IMR-90 (cell line): ENCODE measurements at places on chromosomes 3 and 15. TPM values are rescaled to one million over a fixed set of nuclear protein-coding genes. Genes with fewer than 3 reads are reported as not detected.

IL17RE gene
- 0.90 and 1.1 TPM in 2 replicates for total RNA-seq

GOLGA8T gene
- not detected in 2 replicates for total RNA-seq

C15orf62 gene
- total RNA-seq, result under 0.01 TPM in 1 of 2 replicates, not detected in the other

CHDH gene
- total RNA-seq, result under 0.01 and 0.28 TPM in 2 replicates

PLSCR5 gene
- not detected in 2 replicates for total RNA-seq

LPP gene
- total RNA-seq, result 111 and 130 TPM in 2 replicates

EPHA6 gene
- not detected in 2 replicates for total RNA-seq

PSTPIP1 gene
- total RNA-seq, result 0.36 and 0.56 TPM in 2 replicates

TTC14 gene
- 23.1 and 38.5 TPM in 2 replicates for total RNA-seq

IL5RA gene
- total RNA-seq, result not detected in 2 replicates

PAK6 gene
- not detected in 2 replicates for total RNA-seq

IL20RB gene
- total RNA-seq, result 0.56 and 0.72 TPM in 2 replicates

PARP14 gene
- total RNA-seq, result 23.1 and 28.6 TPM in 2 replicates

DUOX1 gene
- total RNA-seq, result not detected in 2 replicates

TYRO3 gene
- total RNA-seq, result 10.6 and 11.5 TPM in 2 replicates

RTP1 gene
- not detected in 2 replicates for total RNA-seq

GCSAM gene
- not detected in 2 replicates for total RNA-seq

STT3B gene
- 86.4 and 143 TPM in 2 replicates for total RNA-seq

C3orf70 gene
- 1.8 and 2.8 TPM in 2 replicates for total RNA-seq

AADACL2 gene
- not detected in 2 replicates for total RNA-seq

CCR9 gene
- total RNA-seq, result not detected in 2 replicates

PLSCR2 gene
- total RNA-seq, result not detected in 2 replicates

ZNF385D gene
- 0.18 and 0.28 TPM in 2 replicates for total RNA-seq

PLCL2 gene
- total RNA-seq, result 3.8 and 4.2 TPM in 2 replicates

SLC25A20 gene
- 27.1 and 29.2 TPM in 2 replicates for total RNA-seq

SERPINI2 gene
- total RNA-seq, result not detected in 2 replicates

GOLGA8J gene
- under 0.01 TPM in 1 of 2 replicates, not detected in the other for total RNA-seq

GRAMD2A gene
- under 0.01 and 0.18 TPM in 2 replicates for total RNA-seq

TERC gene
- total RNA-seq, result 17.8 and 57.0 TPM in 2 replicates

FGF12 gene
- not detected in 2 replicates for total RNA-seq

C3orf80 gene
- not detected in 2 replicates for total RNA-seq

USP50 gene
- total RNA-seq, result not detected in 2 replicates

LNP1 gene
- 2.2 and 4.4 TPM in 2 replicates for total RNA-seq

GASK1A gene
- total RNA-seq, result 0.18 and 0.28 TPM in 2 replicates

SKOR1 gene
- not detected in 2 replicates for total RNA-seq

TMEM108 gene
- total RNA-seq, result 0.18 and 0.28 TPM in 2 replicates

GPR62 gene
- total RNA-seq, result under 0.01 TPM in 1 of 2 replicates, not detected in the other

HES1 gene
- total RNA-seq, result 3.6 and 8.3 TPM in 2 replicates

SYNPR gene
- total RNA-seq, result not detected in 2 replicates

TIMP4 gene
- total RNA-seq, result 0.54 and 0.56 TPM in 2 replicates

ANKRD63 gene
- total RNA-seq, result under 0.01 TPM in 1 of 2 replicates, not detected in the other

CLDN1 gene
- 4.7 and 7.2 TPM in 2 replicates for total RNA-seq

SETD2 gene
- 20.1 and 30.3 TPM in 2 replicates for total RNA-seq

AP3B2 gene
- total RNA-seq, result not detected in 2 replicates

OXTR gene
- total RNA-seq, result 56.1 and 76.9 TPM in 2 replicates

CAMK1 gene
- 28.9 and 33.3 TPM in 2 replicates for total RNA-seq

LRRN1 gene
- under 0.01 and 0.18 TPM in 2 replicates for total RNA-seq

HIGD2B gene
- total RNA-seq, result not detected in 2 replicates

CCDC33 gene
- total RNA-seq, result not detected in 2 replicates

DUOXA1 gene
- total RNA-seq, result not detected in 2 replicates

MED12L gene
- 0.18 and 0.28 TPM in 2 replicates for total RNA-seq

GOLGA6D gene
- total RNA-seq, result not detected in 2 replicates

CACNA2D3 gene
- total RNA-seq, result 0.28 and 0.36 TPM in 2 replicates

PARP15 gene
- not detected in 2 replicates for total RNA-seq

KNL1 gene
- 25.1 and 32.5 TPM in 2 replicates for total RNA-seq

KLHL6 gene
- total RNA-seq, result not detected in 2 replicates
